Inflammatory macrophage (primary cell): ENCODE measurements at places on chromosomes 1 and 21.

GRCh38 chr1:152160576-152160975, 1.5 kb upstream of the RPTN start:
- peak; percentile 84 for DNase-seq

GRCh38 chr1:156813750-156814570, 2.7 kb downstream of the SH2D2A start:
- peak; percentile 79 for DNase-seq

GRCh38 chr1:64745181-64745985, 508 bp downstream of the RAVER2 start:
- peak; percentile 25 for DNase-seq

DNA sequence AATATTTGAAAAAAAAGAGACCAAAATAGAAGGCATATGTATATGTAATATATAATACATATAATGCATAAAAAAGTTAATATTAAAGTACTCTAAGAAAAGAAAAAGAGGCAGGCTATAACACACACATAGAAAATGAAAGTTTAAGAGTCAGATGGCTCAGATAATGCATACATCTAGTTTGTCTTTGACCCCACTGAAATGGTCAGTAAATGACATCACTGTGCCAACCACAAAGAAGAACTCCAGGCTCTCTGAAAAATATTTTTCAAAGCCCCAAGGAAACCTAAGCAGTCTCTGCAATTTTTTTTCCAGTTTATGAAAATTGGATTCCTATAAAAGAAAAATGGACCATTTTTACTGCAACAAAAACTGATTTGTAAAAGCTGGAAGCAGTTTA, 55.4 kb upstream of the SCYL3 start:
- no peak for DNase-seq

- DNase-seq = peak; percentile 10
These were observed 67.5 kb upstream of the CD1D start for GRCh38 chr1:158112994-158113758.

DNA sequence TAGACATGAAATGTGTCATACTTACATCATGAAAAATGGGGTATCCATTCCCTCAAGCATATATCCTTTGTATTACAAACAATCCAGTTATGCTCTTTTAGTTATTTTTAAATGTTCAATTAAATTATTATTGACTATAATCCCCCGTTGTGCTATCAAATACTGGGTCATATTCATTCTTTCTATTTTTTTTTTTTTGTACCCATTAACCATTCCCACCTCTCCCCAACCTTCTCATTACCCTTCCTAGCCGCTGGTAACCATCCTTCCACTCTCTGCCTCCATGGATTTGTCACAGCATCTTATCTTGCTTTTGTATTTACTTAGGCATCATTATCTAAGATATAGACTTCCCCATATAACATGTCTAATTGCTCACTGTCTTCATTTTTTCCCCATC, 15.8 kb downstream of the ATG4C start:
- DNase-seq = no peak

GRCh38 chr1:181803421-181803820, 258.1 kb downstream of the ZNF648 start:
- no peak for DNase-seq

- DNase-seq = no peak
These were observed at the start of gene COL11A1 for GRCh38 chr1:103108376-103109150. TSS of gene COL11A1 (minus strand) at chr1:103108522. CDS start at chr1:103108178, 344 bp downstream.

DNA sequence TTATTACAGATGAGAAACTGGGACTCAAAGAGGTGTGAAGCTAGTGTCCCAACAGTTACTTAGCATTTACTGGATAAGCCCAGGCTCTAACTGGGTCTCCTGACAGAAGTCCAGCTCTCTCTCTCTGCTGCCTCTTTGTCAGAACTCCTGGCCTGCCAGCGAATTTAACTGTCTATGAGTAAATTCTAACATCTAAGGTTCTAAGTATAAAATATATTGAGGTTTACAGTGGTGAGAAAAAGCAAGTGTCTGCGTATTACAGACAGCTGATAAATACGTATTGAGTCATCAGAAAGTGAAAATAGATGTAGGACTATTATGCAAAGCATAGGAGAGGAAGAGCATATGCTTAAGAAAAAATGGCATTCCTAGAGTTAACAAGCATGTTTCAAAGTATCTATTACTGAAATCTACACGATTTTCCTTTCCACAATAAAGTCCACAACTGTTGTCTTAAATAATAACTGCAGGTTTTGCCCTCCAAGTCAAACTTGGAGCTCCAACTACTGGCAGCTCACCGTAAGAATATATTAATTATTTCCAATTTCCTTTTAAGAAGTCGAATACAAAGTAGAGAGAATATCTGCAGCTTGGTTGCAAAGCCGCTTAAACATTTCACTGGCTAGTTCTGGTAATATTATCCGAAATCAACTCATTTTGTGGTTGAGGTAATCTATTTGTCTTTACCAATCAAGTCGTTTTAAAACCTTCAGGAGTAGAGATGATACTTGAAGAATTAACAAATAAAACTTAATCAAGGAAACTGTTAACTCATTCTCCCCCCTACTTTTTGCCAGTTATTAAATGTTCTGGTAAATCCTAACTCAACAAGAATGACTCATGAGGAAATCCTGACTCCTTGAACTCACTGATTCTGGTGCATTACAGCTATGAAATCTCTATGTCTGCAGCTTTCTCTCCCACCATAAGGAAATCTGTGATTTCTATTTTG, 1.4 kb upstream of the RGS2 start:
- peak; percentile 54 for DNase-seq

- DNase-seq = no peak
These were observed 274.5 kb upstream of the C1orf174 start for GRCh38 chr1:4174291-4175200.

GRCh38 chr1:58391056-58391455, 155.5 kb downstream of the OMA1 start:
- peak; percentile 14 for DNase-seq

- peak; percentile 25 for DNase-seq
These were observed 25.6 kb downstream of the LDLRAP1 start for GRCh38 chr1:25568834-25569596.

GRCh38 chr1:40829631-40830245, 32.4 kb downstream of the CITED4 start:
- no peak for DNase-seq

GRCh38 chr1:14506471-14507255, 91.8 kb upstream of the KAZN start:
- no peak for DNase-seq

- no peak for DNase-seq
These were observed 278.2 kb upstream of the C1orf105 start for GRCh38 chr1:172142324-172142723.

DNA sequence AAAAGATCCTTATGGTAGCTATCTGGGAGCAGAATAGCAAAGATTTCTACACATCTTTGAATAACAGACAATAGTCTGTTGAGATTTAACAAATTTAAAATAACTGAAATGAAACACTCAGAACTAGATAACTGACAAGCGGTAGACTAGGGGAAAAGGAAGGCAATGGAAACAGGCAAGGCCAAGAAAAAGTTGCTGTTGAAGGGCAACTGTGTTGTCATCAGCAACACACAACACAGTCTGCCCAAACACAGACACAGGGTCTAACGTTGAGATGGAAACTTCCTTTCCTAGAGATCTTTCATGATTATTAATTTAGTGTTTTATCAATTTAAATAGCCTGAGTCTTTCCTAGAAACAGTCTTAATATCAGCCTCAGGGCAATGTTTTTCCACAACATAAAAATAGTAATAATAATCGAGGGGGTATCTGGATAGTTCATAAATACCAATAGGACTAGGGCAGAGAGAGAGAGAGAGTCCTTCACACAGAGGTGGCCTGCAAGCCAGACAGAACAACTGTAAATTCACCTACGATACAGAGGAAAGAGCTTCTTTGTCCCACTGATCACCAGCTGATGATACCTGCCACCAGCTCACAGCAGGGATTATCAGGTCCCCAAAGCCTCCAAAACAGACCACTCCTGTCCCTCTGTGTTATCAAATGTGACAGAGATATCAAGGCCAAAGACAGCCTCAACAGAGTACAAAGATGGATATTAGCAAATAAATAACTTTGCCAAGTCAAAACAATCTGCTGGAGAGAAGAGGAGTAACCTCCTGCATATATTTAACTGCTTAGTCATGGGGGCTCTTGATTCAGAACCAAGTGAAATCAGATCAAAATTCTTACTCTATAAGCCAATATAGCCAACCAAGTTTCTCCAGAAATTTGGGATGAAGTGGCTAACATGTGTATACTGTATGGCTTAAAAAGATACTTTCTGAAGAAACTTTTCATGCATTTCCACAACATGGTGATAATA, 245.3 kb downstream of the SLC45A1 start:
- no peak for DNase-seq

- no peak for DNase-seq
These were observed 556.3 kb downstream of the LTN1 start for GRCh38 chr21:28436286-28436932.

DNA sequence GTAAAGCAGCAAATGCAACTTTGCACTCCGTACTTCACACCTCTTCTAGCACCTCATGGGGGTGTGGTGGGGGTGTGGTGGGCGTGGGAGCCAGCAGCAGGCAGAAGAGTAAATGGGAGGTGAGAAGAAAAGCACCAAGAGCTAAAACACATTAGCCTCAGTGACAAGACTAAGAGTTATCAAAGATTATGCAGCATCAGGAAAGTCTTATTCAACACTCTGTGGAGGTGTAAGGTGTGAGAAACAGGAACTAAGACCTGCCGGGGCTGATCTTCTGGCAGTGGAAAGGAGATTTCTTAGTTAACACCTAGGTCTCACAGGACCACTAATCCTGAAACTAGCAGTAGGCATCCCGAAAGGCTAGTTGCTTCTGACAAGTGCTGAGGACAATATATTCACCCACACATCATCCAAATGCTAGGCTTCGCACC, 9.9 kb downstream of the TGFBR3 start:
- no peak for DNase-seq

DNA sequence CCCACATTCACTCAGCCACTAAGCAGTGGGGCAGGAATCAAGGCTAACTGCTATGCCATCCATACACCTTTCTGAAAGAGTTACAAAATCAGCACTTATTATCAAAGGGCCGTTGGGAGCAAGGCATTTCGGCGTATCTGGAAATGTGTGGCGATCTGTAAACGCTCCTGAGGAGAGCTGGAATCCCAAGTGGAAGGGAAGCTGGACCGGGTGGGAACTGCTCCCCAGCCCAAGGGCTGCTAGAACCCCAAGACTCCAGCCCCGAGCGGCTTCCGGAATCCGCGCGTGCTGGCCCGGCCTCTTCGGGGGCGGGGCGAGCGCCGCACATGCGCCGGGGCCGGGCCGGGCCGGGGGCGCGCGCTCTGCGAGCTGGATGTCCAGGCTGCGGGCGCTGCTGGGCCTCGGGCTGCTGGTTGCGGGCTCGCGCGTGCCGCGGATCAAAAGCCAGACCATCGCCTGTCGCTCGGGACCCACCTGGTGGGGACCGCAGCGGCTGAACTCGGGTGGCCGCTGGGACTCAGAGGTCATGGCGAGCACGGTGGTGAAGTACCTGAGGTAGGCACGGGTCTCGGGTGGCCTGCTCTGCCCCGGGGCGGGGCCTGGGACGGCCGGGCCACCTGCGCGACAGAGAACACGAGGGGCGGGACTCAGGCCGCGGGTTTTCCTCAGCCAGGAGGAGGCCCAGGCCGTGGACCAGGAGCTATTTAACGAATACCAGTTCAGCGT, at the start of gene NAXE:
NAXE (plus strand) TSS at position 345 of the 726 bp plus-strand sequence; CDS start at position 374, 29 bp downstream.
- peak; percentile 71 for DNase-seq

DNA sequence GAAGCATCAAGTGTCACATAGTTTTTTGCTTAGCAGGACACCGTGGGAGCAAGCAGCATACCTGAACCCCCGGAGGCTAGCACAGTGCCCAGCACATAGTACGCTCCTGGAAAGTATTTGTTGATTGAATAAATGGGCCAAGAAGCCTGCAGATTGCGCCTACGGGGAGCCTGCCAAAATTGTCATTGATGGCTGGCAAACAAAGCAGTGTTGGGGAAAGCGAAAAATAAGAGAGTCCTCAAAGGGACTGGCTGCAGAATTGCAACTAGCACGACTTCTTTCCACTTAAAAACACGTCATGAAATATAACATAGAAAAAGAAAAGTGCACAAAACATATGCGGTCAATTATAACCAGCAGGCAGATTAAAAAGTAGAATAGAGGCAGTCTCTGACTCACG, 125.2 kb upstream of the GALNT2 start:
- no peak for DNase-seq

GRCh38 chr21:34939673-34940331, 109.3 kb downstream of the RUNX1 start:
- no peak for DNase-seq

GRCh38 chr1:116289193-116289592, 83.9 kb upstream of the ATP1A1 start:
- DNase-seq = no peak

DNA sequence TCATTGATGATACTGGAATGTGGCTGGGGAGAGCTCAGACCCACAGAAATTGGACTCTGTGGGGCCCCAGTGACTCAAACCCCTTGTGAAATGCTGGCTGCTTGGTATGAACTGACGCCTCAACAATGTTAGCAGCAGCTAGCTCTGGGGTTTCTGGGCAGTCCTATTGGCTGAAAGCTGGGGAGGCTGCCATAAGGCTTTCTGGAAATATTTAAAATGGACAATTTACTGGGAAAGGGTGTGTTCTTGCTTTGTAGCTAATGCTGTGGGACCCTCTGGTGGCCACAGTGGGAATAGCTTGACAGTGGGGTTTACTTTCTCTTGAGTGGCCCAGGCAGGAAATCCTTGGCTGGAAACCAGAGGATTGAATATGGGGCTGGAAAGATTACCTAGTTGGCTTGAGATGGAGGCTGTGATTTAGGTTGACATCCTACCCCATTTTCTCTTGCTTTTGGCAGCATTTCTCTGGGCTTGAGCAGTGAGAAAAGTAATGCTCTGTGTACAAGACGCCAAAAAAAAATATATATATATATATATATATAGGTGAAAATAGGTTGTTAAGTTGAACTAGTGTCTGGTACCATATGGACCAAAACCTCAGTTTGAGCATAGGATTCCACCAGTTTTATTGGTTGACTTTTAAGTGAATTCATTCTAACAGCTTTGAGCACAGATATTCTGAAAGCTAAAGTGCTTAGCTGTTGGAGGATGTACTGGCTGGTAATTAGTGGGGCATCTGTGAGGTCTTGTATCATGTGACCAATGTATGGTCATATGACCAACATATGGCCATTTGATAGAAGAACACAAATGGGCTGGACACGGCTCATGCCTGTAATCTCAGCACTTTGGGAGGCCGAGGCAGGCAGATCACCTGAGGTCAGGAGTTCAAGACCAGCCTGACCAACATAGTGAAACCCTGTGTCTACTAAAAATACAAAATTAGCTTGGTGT, 8.2 kb upstream of the S100A10 start:
- peak; percentile 84 for DNase-seq

DNA sequence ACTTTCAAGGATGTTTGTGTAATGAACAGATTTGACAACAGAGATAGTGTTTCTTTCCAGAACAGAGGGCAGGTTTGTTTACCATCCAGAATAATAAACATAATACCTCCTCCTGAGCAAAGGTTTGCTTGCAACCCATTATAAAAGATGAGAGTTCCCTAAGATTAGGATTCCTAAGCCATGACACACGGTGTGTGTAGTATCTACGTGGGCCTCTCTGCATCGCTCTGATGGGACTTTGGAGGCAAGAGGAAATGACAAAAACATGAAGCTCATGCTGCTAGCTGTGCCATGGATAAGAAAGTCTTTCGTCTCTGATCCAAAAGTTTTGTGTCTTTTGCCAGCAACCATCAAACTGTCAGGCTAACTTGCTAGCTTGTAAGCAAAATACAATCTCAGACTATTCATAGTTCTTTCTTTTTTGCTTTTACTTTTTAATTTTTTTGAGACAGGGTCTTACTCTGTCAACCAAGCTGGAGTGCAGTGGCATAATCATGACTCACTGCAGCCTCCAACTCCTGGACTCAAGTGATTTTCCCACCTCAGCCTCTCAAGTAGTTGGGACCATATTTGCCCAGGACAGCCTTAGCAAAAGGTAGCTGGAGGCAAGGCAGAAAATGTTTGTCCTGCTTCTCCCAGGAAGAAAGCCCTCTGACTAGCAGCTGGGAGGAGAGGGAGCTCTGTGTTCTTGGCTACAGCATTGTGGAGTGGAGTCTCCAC, 81.1 kb downstream of the LHX4 start:
- no peak for DNase-seq
